ENCODE measurements at places on chromosomes 12 and 14. TPM values are rescaled to one million over a fixed set of nuclear protein-coding genes. Genes with fewer than 3 reads are reported as not detected.
A peak's percentile ranks its signal among the peaks of the same experiment; 100 is the strongest.

GRCh38 chr14:72559202-72559601, 334.7 kb downstream of the DPF3 start:
- no peak for DNase-seq

DNA sequence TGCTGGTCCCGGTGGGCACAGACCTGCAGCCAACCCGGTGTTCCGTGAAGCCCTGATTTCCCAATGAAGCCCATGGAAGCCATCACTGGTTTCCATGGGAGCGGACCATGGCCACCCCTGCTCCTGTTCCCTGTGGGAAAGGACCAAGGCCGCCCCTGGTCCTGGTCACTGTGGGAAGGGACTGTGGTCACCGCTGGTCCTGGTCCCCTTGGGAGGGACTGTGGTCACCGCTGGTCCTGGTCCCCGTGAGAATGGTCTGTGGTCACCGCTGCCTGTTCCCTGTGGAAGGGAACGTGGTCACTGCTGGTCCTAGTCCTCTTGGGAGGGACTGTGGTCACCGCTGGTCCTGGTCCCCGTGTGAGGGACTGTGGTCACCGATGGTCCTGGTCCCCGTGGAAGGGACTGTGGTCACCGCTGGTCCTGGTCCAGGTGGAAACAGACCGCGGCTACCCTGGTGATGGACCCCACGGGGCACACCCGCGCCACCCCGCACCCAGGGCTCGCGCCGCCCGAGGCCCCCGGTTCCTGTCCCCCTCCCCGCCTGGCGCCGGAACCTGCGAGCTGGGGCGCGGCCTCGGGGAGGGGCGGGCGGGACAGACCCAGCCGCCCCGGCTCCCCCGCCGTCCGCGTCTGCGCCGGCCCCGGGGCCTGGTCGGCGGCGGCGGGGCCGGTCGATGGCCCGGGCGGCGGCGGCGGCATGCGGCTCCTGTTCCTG, at the start of gene GLT1D1:
GLT1D1 (plus strand) TSS at position 594 of the 715 bp plus-strand sequence; CDS start at position 698, 104 bp downstream.
- DNase-seq, result no peak

DNA sequence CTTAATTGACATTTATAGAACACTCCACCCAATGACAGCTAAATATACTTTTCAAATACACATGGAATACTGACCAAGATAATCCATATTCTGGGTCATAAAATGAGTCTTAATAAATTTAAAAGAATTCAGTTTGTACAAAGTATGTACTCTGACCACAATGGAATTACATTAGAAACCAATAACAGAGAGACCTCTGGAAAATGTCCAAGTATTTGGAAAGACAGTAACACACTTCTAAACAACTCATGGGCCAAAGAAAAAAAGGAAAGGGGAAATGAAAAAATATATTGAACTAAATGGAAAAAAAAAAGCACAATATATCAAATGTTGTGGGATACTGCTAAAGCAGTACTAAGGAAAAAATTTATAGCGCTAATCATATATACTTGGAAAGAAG, 52.0 kb downstream of the CRACR2A start:
- DNase-seq, result no peak

DNA sequence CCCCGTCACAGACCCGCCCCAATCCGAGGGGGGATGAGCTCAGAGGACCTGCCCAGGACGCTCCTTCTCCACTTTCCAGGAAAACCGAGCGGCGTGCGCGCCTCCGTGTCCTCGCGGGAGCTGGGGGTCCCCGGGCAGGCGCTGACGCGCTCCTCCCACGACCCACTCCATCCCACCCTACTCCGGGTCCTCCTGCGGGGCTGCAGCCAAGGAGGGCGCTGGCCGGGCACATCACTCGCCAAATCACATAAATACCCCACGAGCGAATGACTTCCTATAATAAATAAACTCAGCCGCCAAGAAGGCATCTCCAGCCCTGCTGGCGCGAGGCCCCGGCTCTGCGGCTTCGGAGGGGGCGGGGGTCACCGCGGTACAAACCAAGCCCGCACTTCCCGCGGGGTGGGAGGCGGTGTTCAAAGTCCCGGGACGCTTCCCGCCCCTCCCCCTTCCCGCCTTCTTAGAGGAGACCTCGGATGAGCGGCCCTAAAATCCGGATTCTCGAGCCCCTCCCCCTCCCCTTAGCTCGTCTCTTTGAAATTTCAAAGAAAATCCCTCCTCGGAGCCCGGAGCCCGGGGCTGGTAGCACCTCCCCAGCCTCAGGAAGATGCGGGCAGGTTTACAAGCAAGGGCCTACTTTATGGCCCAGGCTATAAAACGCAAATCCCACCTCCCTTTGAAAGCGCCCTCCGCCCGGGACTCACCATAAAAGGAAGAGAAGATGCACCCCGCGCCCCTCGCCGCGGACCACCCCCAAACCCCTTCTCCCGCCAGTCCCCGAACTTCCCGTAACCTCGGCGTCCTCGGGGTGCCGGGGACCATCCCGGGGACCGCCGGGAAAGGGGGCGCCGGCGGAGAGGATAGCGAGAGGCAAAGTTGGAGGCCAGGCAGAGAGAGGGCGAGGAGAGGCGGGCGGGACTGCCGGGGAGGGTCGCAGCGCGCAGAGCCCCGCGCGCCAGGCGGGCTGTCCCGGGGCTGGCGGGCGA, 712 bp upstream of the FZD10 start:
- peak; percentile 56 for DNase-seq

- DNase-seq, result no peak
Measured at GRCh38 chr12:66633676-66634075, 45.2 kb downstream of the GRIP1 start.

DNA sequence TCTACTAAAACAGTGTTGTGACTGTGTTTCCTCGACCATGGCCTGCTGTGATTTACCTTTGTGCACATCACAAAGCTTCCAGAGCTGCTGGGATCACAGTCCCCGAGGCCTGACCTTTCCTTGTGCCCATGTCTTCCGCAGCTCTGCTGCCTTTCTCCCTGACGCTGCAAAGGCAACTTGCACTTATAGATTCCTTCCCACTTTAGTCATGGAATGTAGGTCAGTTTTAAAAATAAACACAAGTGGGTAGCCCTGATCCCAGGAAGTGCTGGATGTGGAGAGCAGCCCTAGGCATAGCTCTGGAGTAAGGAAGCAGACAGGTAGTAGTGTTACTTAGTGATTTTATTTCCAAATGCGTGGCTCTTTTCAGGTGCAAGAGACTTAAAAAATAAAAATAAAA, 825.7 kb downstream of the AACS start:
- peak; percentile 86 for DNase-seq

- no peak for DNase-seq
Measured at GRCh38 chr14:91375720-91376452, 41.7 kb downstream of the CCDC88C start.

- no peak for DNase-seq
Measured at GRCh38 chr12:3713483-3713882, 39.4 kb downstream of the CRACR2A start.

FBLN5 gene
- total RNA-seq, result 14.2 TPM

DNA sequence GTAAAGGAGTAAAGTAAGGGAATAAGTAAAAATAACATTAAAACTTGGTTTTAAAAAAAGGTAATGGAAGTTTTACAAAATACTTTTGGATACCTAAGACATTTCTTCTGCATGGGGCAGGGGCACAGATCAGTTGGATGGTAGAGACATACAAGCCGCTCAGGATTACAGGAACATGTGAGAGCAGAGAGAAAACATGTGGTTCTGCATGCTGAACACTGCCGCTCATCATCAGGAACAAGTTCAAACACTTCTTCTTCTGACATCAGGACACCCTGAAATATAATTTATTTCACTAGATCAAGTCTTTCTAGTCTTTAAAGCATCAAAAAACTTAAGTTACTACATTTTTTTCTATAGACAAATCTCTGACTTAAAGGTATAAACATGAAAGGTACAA, 60.9 kb upstream of the SLC6A13 start:
- no peak for DNase-seq

DNA sequence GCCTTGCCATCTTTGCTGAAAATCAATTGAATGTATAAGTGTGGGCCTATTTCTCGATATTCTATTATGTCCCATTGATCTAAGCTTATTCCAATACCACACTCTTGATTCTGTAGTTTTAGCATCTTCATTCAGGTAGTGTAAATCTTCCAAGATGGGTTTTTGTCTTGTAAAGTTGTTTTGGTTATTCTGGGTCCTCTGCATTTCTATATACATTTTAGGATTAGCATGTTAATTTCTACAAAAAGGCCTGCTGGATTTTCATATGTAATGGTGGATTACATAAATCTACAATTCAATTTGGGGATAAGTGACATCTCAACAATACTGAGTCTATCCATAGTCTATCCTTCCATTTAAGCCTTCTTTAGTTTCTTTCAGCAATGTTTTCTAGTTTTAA, 86.0 kb upstream of the ANO4 start:
- no peak for DNase-seq

- DNase-seq, result peak; percentile 64
Measured at GRCh38 chr14:21915826-21916225, 242.2 kb upstream of the OR4E1 start.

DNA sequence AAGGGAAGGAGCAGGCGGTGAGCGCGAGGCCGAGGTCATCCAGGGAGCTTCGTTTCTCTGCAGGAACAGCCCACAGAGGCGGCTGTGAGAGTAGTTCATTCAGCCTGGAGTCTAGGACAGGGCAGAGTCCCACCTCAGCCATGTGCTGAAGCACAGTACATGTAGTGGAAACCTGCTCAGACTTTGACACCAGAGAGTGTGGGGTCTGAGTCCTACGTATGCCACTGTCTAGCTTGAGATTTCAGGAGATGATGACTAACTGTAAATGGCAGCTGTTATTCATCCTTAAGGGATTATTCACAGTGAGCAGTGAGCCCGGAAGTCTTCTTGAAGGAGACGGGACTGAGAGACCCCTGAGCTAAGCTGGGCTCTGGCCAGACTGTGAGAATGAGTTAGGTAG, 938 bp upstream of the SLC6A13 start:
- DNase-seq, result no peak

DNA sequence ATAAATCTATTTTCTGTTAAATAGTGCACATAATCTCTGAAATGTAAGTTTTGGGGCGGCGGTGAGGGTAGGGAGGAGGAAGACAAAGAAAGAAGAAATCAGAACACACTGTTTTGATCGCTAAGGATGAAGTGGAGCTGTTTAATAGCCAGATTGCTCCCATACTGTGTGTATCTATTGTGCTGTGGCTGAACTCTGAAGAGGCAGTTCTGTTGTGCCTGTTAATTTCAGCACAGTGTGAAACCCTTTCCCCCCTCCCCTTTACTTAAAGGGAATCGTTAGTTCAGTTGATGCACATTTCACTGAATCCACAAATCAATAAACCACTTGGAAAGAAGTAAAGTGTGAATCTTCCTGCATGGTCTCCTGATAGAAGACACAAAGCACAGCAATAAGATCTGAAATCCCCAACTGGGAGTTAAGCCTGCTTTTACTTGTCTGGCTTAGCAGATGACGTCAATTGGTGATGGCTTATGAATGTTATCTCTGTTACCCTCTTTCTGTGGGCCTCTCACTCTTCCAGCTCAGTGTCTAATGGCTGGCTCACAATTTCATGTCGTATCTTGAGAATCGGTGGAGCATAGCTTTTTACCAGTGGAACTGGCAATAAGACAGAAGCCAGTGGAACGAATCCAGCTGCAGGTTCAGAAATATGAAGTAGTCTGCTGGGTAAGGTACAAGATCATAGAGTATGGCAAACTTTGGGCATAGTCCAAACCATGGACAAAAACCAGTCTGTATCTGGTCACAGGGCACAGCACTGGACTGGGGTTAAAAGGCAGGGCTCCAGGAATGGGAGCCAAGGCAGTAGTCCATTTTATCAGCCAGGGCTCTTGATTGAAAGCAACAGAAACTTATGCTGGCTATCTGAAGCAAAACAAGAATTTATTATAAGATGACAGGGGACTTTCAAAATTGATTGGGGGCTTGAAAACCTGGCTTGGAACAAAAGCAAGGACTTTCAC, 413.5 kb upstream of the SEL1L start:
- DNase-seq, result peak; percentile 7

GRCh38 chr12:40525054-40525453, 167.2 kb upstream of the CNTN1 start:
- no peak for DNase-seq

DNA sequence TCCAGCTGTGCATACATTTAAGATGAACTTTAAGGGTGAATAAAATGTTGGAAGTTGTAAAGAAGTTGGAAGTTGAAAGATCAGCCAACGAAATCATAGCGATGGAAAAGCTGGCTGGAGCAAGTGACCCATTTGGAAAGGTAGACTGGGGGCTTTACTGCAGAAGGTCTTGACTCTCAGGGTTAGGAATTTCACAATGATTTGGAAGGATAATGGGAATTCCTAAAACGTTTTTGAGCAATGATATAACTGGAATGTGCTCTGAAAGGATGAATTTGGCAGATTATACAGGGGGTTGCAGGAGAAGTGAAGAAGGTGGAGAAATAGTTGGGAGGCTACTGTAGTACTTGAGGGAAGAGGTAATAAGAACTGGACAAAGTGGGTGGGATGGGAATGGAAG, 27.4 kb downstream of the EMP1 start:
- DNase-seq, result no peak

- DNase-seq, result no peak
Measured at GRCh38 chr12:92459850-92460249, 242.9 kb upstream of the PLEKHG7 start.

AMN gene
- not detected for total RNA-seq

PRH2 gene
- not detected for total RNA-seq

DNA sequence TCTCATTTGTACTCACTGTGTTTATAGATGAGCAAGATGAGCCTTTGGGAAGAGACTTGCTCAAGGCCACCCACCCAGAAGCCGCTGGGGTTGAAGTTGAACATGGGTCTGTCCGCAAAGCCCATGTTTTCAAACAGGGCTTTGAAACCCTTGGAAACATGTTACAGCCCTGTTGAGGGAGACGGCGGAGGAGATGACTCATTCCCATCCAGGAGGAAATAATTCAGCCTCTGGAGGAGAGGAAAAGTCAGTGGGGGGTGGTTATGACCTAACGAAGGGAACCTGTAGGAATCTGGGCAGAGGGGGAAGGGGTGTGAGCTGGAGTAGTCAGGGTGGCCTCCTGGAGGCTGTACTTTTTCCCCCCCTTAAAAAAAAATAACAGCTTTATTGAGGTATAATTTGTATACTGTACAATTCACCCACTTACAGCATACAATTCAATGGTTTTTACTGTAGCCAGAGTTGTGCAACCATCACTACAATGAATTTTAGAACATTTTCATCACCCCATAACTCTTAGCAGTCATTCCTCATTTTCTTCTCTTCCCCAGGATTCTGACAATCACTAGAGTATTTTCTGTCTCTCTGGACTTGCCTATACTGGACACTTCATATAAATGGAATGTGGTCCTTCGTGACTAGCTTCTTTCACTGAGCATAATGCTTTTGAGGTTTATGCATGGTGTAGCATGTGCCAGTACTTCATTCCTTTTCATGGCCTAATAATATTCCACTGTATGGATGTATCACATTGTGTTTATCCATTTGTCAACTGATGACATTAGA, 1.9 kb upstream of the RIN3 start:
- DNase-seq, result peak; percentile 83

DNA sequence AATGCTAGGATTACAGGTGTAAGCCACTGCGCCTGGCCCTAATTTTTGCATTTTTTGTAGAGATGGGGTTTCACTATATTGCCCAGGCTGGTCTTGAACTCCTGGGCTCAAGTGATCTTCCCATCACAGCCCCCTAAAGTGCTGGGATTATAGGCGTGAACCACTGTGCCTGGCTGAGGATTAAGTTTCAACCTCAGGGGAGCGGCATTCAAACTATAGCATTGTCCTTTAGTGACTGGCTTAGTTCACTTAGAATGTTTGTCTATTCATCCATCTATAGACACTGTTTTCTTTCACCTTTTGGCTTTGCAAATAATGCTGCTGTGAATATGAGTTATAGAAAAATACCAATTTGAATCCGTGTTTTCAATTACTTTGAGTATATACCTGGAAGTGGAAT, 25.2 kb downstream of the PTPN11 start:
- no peak for DNase-seq
